A549 treated with RU486 at 1 μM for 4 hours (cell line): ENCODE measurements at places on chromosomes 2 and 18. TPM values are rescaled to one million over a fixed set of nuclear protein-coding genes. Genes with fewer than 3 reads are reported as not detected.

Gene EVA1A
- 12.3 to 18.2 TPM (median 14.5 TPM) in 5 replicates for total RNA-seq

Gene TSPYL6
- not detected in 5 replicates for total RNA-seq

Gene MATN3
- 9.0 to 15.5 TPM (median 13.7 TPM) in 5 replicates for total RNA-seq

Gene TEX44
- total RNA-seq: not detected in 5 replicates

Gene RTP5
- not detected in 5 replicates for total RNA-seq

Gene UGT1A4
- 0.05 to 0.10 TPM in 2 of 5 replicates, not detected in the others for total RNA-seq
